ENCODE measurements at places on chromosomes 12 and 14.
A peak's percentile ranks its signal among the peaks of the same experiment; 100 is the strongest.

GRCh38 chr14:100121643-100122480, 37.6 kb downstream of the DEGS2 start:
- DNase-seq: no peak

DNA sequence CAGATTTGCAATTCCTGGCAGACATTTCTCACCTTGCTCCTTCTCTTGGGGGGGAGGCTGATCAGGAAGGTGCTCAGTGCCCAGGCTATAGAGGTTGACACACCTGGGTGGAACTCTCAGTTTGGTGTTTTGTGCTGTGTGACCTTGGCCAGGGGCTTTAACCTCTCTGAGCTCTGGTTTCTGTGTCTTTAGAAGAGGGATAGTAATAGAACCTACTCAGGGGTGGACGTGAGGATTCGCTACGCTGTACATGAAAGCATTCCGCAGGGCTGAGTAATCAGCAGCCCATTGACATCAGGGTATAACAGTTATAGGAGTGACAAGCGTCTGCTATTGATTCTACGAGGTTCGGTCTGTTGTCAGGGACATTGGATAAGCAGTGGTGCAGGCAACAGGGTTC, 98.1 kb downstream of the PHETA1 start:
- DNase-seq: no peak

DNA sequence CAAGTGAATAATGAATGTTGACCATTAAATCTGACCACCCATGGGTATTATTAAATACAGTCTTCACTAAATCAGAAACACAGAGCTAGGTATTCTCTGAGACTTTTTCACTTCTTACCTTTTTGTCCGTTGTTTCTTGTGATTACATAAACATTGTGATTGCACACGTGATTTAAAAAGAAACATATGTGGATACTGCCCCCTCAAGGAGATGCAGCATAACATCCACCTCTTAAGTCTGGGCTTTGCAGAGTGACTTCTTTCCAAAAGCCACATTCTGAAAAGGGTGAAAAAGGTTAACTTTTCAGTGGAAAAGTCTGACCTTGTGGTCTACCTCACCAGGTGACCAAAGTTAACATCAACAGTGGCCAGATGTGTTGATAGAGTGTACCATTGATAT, 185.5 kb upstream of the FAR2 start:
- no peak for DNase-seq

- DNase-seq: no peak
Observed at GRCh38 chr12:110247340-110248095, 33.5 kb upstream of the ATP2A2 start.

GRCh38 chr14:103509864-103510723, 12.5 kb downstream of the CKB start:
- DNase-seq: no peak

DNA sequence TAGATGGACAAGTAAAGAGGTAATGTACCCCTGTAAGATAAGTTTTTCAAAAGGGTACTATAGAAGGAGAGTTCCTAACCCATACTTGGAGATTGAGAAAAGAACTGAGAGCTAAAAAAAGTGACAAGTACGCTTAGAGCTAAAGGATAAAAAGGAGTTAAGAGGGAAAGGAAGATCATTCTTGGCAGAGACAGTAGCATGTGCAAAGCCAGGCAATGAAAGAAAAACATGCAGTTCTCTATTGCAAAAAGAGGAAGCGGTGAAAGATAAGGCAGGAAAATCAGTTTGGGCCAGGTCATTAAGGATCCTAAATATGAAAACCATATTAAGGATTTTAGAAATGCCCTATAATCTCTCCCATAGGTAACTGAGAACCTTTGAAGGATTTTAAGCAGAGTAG, 500.4 kb upstream of the GARIN6 start:
- no peak for DNase-seq

DNA sequence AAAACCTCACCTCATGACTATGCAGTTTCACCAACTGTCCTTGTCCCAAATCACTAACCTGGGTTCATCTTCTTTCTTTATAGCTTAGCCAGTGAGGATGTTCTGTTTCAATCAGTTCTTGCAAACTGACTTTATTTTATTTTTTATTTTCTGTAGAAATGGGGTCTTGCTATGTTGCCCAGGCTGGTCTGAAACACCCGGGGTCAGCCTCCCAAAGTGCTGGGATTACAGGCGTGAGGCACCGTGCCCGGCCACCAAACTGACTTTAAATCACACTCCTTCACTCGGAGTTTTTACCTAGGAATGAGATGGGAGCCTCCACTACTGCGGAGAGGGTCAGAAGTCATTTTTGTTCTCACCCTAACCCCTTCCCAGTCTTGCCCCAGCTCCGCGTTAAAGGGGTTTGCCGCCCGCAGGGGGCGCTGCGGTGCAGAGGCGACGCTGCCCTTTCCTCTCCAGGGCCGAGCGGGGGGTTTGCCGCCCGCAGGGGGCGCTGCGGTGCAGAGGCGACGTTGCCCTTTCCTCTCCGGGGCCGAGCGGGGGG, 7.0 kb upstream of the B4GALNT3 start:
- no peak for DNase-seq

DNA sequence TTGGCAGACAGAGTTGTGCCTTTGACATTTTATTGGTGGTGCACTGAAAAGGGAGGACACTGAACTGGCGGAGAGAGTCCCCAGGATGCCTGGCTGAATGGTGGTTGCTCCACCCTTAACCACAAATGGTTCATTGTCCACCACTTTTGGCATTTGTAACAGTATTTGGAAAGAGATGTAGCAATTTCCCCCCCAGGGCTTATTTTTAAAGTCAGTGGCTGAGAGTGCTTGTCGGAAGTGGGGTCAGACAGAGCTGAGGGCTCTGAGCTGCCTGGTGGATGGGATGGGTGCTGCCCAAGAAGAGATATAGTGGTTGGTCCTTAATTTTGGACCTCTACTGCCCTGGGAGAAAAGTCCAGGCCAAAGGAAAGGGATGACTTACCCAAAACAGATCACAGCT, 31.5 kb upstream of the FGF6 start:
- DNase-seq: no peak

GRCh38 chr14:59688224-59689170, 111.9 kb upstream of the CCDC175 start:
- no peak for DNase-seq

- no peak for DNase-seq
Observed at GRCh38 chr14:93903342-93904184, 23.6 kb upstream of the FAM181A start.

GRCh38 chr12:114368685-114369452, 37.1 kb downstream of the TBX5 start:
- DNase-seq: no peak

GRCh38 chr12:12384571-12385340, 27.9 kb downstream of the BORCS5 start:
- DNase-seq: no peak

DNA sequence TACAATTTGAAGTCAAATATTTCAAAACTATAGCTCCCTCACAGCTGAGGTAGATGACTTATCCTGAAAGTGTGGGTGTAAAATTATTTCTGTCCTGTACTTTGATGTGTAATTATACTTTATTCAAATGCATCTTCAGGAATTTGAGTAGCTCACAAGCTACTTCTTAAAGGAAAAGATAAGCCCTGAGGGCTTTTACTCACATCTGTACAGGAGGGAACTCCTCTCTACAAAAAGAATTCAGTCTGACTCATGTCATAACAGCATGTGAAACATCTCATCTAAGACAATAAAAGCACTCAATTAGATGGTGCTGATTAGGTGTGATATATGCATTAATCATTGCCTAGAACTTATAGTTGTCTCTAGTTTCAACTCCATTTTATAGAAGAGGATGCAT, 452.0 kb downstream of the PRKD1 start:
- no peak for DNase-seq

GRCh38 chr14:97791906-97792305, 994.7 kb downstream of the VRK1 start:
- no peak for DNase-seq

GRCh38 chr12:128068211-128068610, 198.8 kb upstream of the TMEM132C start:
- DNase-seq: no peak

GRCh38 chr12:50569876-50570275, 65.1 kb downstream of the DIP2B start:
- DNase-seq: no peak

DNA sequence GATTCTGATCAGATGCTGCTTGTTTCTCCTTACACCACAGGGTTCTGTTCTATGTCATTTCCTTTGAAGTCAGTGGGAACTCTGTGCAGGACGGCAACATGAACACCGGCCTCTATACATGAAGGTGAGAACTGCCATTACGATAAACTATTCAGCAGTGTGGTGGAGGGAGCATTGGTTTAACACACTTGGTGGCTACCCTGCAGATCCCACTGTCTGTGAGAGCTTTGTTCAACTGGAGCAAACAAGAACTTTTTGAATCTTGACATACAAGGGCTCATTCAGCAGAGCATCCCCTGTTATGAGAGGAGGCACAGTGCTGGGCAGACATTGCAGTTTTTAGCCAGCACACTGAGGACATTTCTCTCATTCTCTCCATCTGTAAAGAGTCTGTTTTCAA, 10.7 kb upstream of the FRS2 start:
- no peak for DNase-seq

DNA sequence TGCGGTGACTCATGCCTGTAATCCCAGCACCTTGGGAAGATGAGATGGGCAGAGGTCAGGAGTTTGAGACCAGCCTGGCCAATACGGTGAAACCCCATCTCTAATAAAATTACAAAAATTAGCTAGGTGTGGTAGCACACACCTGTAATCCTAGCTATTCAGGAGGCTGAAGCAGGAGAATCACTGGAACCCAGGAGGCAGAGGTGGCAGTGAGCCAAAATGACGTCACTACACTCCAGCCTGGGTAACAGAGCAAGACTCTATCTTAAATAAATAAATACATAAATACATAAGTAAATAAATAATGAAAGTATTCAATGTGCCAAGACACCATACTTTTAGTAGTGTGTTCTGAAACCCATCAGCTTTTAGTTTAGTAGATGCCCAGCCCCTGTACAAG, 308.1 kb upstream of the FLRT2 start:
- DNase-seq: no peak

- no peak for DNase-seq
Observed at GRCh38 chr12:77122236-77122635, 56.9 kb upstream of the E2F7 start.

GRCh38 chr14:85254711-85255110, 275.2 kb upstream of the FLRT2 start:
- no peak for DNase-seq

- DNase-seq: no peak
Observed at GRCh38 chr14:80956922-80957321, 1.5 kb downstream of the TSHR start.

GRCh38 chr12:55830601-55831446, 1.4 kb upstream of the DNAJC14 start:
- no peak for DNase-seq

GRCh38 chr12:6204533-6205143, 4.4 kb downstream of the CD9 start:
- DNase-seq: no peak

GRCh38 chr14:103361867-103362266, 23.3 kb upstream of the MARK3 start:
- DNase-seq: no peak

- DNase-seq: no peak
Observed at GRCh38 chr12:89962648-89963047, 254.0 kb upstream of the ATP2B1 start.

DNA sequence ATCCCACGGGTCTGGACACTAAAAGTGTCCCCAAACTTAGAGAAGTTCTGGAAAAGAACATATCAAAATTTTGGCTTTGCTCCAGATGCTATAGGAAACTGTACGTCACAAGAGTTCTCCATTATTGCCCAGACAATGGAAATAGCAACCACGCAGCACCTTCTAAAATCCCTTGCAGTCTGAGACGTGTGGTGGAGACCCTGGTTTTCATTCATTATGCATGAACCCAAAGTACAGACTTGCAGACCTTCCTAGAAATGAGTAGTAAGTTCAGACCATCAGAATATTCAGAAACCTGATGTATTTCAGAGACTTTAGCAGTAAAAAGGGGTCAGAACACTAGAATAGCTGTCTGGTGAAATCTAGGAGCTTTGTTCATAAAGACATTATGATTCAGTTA, 50.0 kb upstream of the BCL2L14 start:
- DNase-seq: no peak

- DNase-seq: no peak
Observed at GRCh38 chr14:64012720-64013119, 159.9 kb downstream of the SYNE2 start.

DNA sequence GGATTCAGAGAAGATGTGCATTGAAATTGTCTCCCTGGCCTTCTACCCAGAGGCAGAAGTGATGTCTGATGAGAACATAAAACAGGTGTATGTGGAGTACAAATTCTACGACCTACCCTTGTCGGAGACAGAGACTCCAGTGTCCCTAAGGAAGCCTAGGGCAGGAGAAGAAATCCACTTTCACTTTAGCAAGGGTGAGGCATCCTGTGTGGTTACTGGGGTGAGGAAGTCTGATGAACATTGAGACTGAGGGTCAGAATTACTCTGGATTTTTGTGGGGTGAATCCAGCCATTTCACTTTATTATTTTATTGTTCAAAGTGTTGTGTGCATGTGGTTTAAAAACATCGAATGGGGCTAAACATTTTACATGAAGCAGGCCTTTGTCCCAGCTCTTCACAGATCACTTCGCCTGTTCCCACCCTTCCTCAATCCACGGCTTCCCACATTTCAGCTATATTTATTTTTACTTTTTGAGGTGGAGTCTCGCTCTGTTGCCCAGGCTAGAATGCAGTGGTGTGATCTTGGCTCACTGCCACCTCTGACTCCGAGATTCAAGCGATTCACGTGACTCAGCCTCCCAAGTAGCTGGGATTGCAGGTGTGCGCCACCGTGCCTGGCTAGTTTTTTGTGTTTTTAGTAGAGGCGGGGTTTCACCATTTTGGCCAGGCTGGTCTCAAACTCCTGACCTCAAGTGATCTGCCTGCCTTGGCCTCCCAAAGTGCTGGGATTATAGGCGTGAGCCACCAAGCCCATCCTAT, 40.6 kb downstream of the SUPT16H start:
- DNase-seq: no peak

GRCh38 chr14:74472601-74473000, 20.5 kb downstream of the NPC2 start:
- DNase-seq: no peak

DNA sequence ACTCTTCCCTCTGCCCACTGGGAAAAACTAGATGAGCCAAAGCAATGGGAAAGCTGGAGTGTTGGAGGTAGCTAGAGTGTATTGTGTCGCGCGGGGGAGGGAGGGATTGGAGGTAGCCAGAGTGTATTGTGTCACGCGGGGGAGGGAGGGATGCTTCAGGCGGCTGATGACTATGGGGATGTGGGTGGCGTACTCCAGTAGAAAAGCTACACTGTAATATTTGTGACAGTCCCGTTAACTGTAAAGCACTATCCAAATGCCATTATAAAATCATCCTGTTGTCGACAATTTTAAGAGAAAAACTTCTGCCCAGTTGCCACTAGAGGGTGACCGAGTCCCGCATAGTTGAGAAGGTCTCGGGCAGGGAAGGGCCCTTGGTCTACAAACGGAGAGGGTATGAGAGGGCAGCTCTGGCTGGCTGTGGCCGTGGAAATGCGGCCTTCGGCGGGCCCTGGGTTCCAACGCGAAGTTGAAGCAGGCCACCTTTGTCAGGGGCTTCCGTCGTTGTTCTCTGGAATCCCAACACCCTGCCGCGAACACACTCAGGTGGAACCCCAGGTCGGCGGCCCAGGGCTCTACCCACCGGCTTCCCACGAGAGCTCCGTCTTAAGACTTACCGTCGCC, 15.1 kb upstream of the PLEK2 start:
- peak; percentile 41 for DNase-seq

- no peak for DNase-seq
Observed at GRCh38 chr14:95320078-95320895, 579 bp upstream of the CLMN start.

- no peak for DNase-seq
Observed at GRCh38 chr14:68389943-68390342, 402.9 kb downstream of the ZFP36L1 start.

Data from stimulated activated CD8-positive, alpha-beta memory T cell treated with anti-CD3 and anti-CD28 coated beads, Interleukin-4, amount 100 ng/mL, for 4 hours (primary cell).